ENCODE measurements at places on chromosomes 3 and 15.

DNA sequence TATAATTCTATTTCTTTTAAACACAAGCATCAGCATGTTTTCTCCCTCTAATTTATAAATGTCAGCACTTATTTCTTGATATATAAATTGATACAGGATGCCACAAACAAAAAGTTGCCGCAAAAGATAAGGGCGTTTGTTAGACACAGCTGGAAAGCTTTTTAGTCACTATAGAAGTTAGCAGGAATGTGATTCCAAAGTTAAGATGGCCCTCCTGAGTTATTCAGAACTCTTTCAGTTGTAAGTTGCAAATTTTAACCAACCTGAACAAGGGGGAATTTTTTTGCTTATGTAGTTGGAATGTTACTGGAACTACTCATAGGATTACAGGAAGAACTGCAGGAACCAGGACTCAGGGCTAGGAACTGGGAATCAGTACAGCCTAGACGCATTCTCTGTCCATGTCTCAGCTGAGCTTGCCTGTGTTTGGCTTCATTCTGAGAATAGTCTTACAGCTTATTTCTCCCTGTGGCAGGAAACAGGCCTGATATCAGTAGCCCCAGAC is 166.3 kb downstream of the VGLL4 start:
- no peak for DNase-seq

DNA sequence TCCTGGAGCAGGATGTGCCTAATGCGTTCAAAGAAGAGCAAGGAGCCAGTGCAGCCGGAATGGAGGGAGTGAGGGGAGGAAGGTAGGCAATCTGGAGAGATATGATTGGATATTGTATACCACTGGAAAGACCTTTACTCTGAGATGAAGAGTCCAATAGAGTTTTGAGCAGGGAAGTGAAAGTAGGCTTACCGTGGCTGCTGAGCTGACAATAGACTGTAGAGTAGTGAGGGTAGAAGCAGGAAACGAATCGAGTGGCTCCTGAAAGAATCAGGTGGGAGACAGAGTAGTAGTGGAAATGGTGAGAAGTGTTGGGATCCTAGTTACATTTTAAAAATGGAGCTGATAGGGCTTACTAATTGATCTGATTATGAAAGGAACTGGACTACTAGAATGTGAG is 51.8 kb upstream of the NUDT16 start:
- DNase-seq = no peak

DNA sequence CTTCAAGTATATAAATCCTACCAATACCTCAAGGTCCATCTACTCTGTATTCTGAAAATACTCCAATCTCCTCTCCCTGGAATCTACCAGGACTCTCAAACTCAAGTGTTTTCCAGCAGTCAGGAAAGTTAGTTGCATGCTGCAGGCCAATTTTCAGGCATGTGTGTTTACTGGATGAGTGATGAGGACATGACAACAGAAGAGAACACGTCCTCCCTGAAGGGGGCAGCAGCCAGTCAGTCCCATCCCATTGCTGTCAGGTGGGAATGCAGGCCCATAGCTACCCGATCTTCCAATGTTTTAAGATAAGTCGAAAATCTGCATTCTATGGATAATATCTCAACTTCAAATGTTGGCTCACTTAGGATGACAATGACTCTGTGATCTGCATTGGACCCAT is 496.2 kb downstream of the FHIT start:
- DNase-seq = no peak

- no peak for DNase-seq
Measured at GRCh38 chr3:45992821-45993221, 2.8 kb downstream of the FYCO1 start.

DNA sequence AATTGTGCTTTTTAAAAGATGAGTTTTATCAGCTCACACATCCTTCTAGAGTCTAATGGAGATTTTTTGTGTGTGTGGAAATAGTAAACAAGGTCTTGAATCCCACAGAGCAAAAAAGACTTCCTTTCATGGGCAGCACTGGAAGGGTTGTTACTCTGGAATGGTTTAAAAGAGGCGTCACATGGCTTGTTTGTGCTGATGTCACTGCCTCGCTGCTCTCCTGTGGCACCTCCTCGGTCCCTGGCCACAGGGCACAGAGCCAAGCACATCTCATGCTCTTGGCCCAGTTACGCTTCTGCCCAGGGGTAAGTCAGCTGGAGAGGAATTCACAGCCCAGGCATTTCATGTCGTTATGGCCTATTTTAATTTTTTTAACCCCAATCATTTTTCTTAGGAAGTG is 53.2 kb downstream of the PGPEP1L start:
- DNase-seq = no peak

DNA sequence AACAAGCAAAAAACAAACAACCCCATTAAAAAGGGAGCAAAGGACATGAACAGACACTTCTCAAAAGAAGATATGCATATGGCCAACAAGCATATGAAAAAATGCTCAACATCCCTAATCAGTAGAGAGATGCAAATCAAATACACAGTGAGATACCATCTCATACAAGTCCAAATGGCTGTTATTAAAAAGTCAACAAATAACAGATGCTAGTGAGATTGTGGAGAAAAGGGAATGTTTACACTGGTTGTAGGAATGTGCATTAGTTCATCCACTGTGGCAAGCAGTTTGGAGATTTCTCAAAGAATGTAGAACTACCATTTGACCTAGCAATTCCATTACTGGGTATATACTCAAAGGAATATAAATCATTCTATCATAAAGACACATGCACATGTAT is 44.5 kb downstream of the RIOX2 start:
- no peak for DNase-seq

- DNase-seq = no peak
Measured at GRCh38 chr3:10320320-10320677, 613 bp downstream of the SEC13 start.

GRCh38 chr3:108131475-108132134 is 40.8 kb upstream of the CD47 start:
- DNase-seq = no peak

- no peak for DNase-seq
Measured at GRCh38 chr15:68295014-68295805, 17.7 kb downstream of the FEM1B start.

DNA sequence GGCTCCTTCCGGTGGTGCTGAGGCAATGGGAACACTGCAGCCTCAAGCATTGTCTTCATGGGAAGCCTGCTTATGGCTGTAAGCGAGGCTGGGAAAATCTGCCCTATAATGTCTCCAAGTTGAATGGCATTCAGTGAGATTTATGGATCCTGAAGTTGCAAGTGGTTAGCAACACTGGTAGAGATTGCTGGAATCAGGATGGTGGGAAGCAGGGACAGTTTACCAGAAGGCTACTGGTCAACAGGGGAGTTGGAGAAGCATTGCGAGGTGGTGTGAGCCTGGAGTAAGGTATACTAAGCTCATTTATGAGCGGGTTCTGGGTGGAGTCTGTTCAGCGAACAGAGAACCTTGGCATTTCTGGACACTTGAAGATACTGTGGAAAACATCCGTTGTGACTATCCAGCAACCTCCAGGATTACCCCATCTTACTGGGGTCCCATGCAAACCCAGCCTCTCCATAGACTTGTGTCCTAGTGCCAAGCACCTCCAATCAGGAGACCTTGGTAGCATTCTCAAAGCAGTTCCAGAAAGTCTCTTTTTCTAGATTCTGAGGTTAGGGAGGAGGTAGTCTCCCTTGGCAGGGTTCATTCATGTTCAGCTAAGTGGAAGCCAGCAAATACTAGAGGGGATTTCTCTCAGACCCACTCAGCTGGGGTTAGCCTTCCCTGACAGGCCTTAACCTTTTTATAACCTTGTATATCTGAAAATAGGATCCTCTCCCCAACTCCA is 7.3 kb downstream of the RPSA start:
- DNase-seq = no peak

- peak; percentile 35 for DNase-seq
Measured at GRCh38 chr3:184227481-184227935, 1.9 kb upstream of the VWA5B2 start.

DNA sequence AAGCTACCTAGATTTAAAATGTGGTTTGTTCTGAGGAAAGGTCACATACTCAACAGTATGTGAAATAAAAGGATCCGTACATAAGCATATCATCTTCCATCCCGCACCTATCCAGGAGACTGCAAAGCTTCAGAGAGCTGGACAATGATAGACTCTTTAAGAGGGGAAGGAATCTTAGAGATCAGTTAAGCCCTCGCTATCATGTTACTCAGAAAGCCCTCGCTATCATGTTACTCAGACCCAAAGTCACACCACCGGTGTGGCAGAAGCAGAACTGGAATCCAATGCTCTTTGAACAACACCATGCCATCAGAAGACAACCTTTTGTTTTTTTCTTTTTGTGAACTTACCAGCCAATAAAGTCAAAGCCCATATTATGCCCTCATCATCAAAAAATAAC is 5.8 kb downstream of the ANO10 start:
- DNase-seq = no peak

- DNase-seq = no peak
Measured at GRCh38 chr3:99712291-99712954, 74.0 kb downstream of the COL8A1 start.

DNA sequence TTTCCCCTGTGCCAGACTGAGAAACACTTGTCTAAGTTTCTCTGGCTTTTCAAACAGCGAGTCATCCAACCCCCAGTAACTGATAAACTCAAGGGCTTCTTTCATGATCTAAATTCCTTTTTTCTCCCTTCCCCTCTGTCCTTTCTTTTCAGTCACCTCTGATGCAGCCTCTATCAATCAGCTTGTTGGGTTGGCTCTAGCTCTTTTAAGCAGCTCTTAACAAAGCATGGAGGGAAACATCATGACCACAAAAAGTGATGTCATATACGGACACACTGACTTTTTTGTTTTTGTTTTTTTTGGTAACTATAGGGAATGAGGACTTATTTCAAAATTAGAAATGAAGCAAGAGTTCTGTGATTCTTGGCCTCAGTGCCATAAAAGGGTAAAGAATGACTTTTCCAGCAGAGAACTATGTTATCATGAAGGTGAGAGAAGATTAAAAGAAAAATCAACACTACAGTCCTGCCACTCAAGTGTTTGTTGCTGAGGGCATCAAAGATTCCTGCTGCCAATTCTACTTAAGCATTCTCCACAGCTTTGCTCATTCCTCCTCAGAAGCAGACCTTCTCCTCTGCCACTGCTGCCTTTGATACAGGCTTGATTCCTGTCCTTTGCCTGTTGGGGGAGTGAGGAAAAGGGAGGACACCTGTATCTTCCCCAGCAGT is 457.0 kb upstream of the ONECUT1 start:
- DNase-seq = no peak

- DNase-seq = no peak
Measured at GRCh38 chr3:184338511-184338945, 1.1 kb downstream of the FAM131A start.

DNA sequence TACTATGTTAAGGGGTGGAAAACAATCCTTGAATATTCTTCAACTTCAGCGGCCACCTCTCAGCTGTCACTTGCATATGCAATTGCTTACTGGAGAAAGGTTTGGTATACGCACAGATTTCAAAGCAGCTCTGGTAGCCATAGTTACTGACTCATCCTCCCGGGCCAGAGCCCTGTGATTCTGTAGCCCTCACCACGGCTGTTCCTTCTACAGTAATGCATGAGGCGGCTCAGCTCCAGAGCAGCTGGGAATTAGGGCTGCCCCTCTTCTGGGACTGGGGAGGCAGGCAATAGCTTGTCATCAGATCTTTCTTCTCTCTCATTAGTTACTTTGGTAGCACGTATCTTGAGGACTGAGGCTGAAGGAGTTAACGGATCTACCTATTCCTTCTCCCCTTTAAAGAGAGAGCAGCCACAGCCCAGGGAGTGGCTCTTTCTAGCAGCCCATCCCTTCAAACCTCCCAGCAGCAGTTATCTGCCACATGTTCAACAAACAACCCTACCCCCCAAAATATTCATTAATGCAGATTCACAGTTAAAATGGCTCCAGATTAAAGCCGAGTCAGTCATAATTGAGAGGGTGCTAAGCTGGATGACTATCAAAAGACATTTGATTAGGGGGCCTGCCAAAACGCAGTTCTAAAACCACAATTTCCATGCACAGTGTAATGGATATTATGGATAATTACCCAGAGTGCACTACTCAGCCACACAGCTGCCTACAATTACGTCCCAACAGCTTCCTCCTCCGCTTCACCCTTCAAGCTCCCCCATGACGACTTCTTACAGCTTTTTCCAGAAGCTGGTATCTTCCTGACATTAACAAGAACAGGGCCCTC is 54.7 kb downstream of the ETV5 start:
- DNase-seq = no peak

GRCh38 chr15:56077081-56077480 is 83.7 kb upstream of the NEDD4 start:
- no peak for DNase-seq

DNA sequence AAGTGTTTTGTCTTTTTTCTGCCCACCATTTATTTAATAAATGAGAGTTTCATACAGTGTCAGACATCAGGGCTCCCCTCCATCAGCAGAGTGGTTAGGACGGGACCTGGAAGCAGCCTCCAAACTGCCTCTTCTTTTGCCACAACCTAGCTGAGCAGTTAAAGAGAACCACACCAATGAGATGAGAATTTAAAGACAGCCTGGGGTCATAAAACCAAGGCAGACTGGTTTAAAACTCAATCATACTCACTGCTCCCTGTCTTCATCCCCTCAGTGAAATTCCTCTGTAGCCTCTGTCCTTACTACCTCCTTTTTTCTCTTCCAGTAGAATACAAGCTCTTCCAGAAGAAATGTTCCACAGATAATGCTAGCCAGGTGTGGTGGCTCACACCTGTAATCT is 78.7 kb downstream of the WWTR1 start:
- no peak for DNase-seq

- no peak for DNase-seq
Measured at GRCh38 chr3:57587905-57588304, 9.2 kb downstream of the ARF4 start.

- DNase-seq = no peak
Measured at GRCh38 chr3:143753456-143753855, 94.8 kb downstream of the SLC9A9 start.

DNA sequence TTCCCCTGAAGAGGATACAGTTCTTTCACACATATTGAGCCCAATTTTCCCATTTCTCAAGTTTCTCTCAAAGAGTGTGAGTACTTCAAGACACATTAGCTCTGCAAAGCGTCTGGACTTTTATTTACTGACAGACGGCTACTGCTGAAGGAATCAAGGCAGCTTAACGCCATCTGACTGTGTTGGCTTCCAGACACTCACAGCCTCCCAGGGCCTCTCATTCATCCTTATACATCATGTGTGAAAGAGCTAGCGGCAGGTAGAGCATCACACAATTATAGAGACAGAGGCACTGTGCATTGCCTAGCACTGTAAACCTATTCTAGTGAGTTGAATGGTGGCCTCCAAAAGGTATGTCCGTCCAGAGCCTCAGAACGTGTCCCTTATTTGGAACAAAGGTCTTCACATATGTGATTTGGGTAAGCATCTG is 284.1 kb upstream of the STT3B start:
- no peak for DNase-seq

Measured in activated CD4-positive, alpha-beta T cell treated with anti-CD3 and anti-CD28 coated beads for 1 hour (primary cell).